Kidney tubule cell (primary cell): ENCODE measurements at places on chromosomes 16 and 17.

GRCh38 chr17:64506576-64507412 lies at the start of gene CEP95:
CEP95 (plus strand) TSS chr17:64506977; CDS start chr17:64507098, 121 bp downstream.
- no peak for DNase-seq

DNA sequence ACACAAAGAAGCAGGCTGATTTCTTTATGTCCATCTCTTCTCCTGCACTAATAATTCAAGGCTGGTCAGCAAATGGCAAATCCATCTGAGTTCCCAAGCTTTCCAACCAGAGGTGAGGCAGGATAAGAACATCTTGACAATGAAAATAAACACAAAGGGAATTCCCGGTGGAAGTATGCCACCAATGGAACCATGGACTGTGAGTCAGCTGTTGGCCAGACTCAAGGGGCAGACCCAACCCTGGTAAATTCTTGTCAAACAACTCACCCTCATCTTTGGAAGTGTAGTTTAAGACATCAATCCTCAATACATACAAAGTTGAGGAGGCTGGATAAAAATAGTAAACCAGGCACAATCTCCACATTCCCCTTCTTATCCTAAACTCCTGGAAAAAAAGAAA lies 74.3 kb upstream of the CES5A start:
- DNase-seq: peak; percentile 87

- DNase-seq: no peak
These were observed 95.7 kb upstream of the DNAH17 start for GRCh38 chr17:78672871-78673371.

GRCh38 chr16:4537376-4538343 lies 913 bp downstream of the CDIP1 start:
- DNase-seq: no peak
